Heart right ventricle (tissue), 16 donors: ENCODE measurements at places on chromosomes 12 and 14. TPM values are rescaled to one million over a fixed set of nuclear protein-coding genes. Genes with fewer than 3 reads are reported as not detected.

The FOXN4 gene
- not detected for polyA plus RNA-seq

The VWF gene
- 104 TPM for polyA plus RNA-seq

The FAM186B gene
- 0.04 TPM for polyA plus RNA-seq

The TMPRSS12 gene
- polyA plus RNA-seq = not detected

The CMKLR1 gene
- 2.8 TPM for polyA plus RNA-seq

The SLC8A3 gene
- polyA plus RNA-seq = not detected

The ART4 gene
- 1.3 TPM for polyA plus RNA-seq

The OAS1 gene
- polyA plus RNA-seq = 6.5 TPM

The PRH2 gene
- not detected for polyA plus RNA-seq

The FAM216A gene
- 27.2 TPM for polyA plus RNA-seq

The SIX6 gene
- not detected for polyA plus RNA-seq

The KRT1 gene
- not detected for polyA plus RNA-seq

The PRR4 gene
- polyA plus RNA-seq = 11.8 TPM

The MFAP5 gene
- 25.8 TPM for polyA plus RNA-seq

The ARL6IP4 gene
- polyA plus RNA-seq = 319 TPM

The CLEC4C gene
- not detected for polyA plus RNA-seq

The LAG3 gene
- 1.2 TPM for polyA plus RNA-seq

The NINJ2 gene
- polyA plus RNA-seq = 4.6 TPM

The GPRC5D gene
- 0.04 TPM for polyA plus RNA-seq

The C14orf180 gene
- 13.8 TPM for polyA plus RNA-seq

The SCNN1A gene
- polyA plus RNA-seq = 0.15 TPM

The AKAP5 gene
- 0.07 TPM for polyA plus RNA-seq

The HOXC9 gene
- polyA plus RNA-seq = not detected

The TCL1B gene
- polyA plus RNA-seq = not detected

The RTL1 gene
- polyA plus RNA-seq = not detected

The WNT1 gene
- not detected for polyA plus RNA-seq

The PAWR gene
- polyA plus RNA-seq = 11.6 TPM

The COQ10A gene
- 101 TPM for polyA plus RNA-seq

The ZDHHC22 gene
- polyA plus RNA-seq = not detected

The MMP17 gene
- 2.3 TPM for polyA plus RNA-seq

The KRT71 gene
- not detected for polyA plus RNA-seq

The KLHL33 gene
- polyA plus RNA-seq = 0.13 TPM

The TIMELESS gene
- 2.7 TPM for polyA plus RNA-seq

The SYNDIG1L gene
- 0.03 TPM for polyA plus RNA-seq

The FOXG1 gene
- not detected for polyA plus RNA-seq

The CDKL1 gene
- polyA plus RNA-seq = 0.94 TPM

The MYO1H gene
- polyA plus RNA-seq = not detected

The LACRT gene
- not detected for polyA plus RNA-seq

The SLC4A8 gene
- 0.12 TPM for polyA plus RNA-seq

The SLC22A17 gene
- 10.6 TPM for polyA plus RNA-seq

The CBLN3 gene
- polyA plus RNA-seq = 1.0 TPM

The CLMN gene
- 2.6 TPM for polyA plus RNA-seq

The RFX4 gene
- not detected for polyA plus RNA-seq

The ZNF605 gene
- 2.0 TPM for polyA plus RNA-seq

The PROX2 gene
- not detected for polyA plus RNA-seq

The BLTP3B gene
- 6.0 TPM for polyA plus RNA-seq

The SLC38A4 gene
- polyA plus RNA-seq = 1.3 TPM

The MARCHF9 gene
- 20.7 TPM for polyA plus RNA-seq

The PSMA3 gene
- 227 TPM for polyA plus RNA-seq

The CHGA gene
- polyA plus RNA-seq = not detected

The AMN gene
- polyA plus RNA-seq = 0.17 TPM

The KIF26A gene
- 4.1 TPM for polyA plus RNA-seq

The SLC17A8 gene
- not detected for polyA plus RNA-seq

The ERBB3 gene
- 2.1 TPM for polyA plus RNA-seq

The CAPZA3 gene
- not detected for polyA plus RNA-seq

The PCNX4 gene
- 10.9 TPM for polyA plus RNA-seq

The STON2 gene
- polyA plus RNA-seq = 0.33 TPM

The PPM1H gene
- 0.62 TPM for polyA plus RNA-seq
